Right kidney (tissue), 9 donors: ENCODE measurements at places on chromosomes 7 and 10.
A peak's percentile ranks its signal among the peaks of the same experiment; 100 is the strongest.

- no peak for DNase-seq
Measured at GRCh38 chr7:47271749-47272148, 310.2 kb downstream of the TNS3 start.

GRCh38 chr7:128841921-128842673 is 11.9 kb downstream of the FLNC start:
- no peak for DNase-seq

DNA sequence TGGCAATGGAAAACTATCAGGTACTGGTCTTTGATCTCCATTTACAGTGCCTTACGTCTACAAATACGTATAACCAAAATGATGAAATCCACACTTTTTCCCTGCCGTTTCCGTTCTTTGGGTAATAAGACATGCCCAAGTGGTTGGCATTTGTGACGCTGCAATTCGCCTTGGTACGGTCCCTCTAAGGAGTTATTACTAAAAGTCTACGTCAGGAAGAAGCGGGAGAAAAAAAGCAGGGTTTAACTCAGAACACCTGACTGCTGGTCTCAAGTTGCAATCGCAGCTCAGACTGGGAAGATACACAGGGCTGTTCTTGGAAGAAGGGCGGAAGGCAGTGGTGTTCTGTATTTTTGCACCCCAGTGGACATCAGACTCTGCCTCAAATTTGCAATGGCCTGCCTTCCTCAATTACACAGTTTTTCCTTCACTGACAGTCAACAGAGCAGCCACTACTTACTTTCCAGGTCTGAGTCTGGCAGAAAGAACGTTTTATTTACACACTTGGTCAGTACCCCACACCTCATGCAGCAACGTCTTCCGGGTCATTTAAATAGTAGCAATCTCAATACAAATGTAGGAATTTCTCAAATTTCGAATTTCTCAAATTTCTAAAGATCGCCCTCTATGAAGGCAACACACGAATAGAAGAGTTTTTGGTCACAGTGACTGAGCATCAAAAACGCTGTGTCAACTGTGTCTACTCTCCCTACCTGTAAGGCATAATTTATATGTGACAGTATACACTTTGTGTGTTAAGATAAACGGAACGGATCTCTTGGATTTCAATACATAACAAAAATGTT is 2.1 kb downstream of the BAIAP2L1 start:
- DNase-seq, result peak; percentile 32

GRCh38 chr7:129780257-129780973 is 168.9 kb downstream of the NRF1 start:
- DNase-seq, result peak; percentile 78

DNA sequence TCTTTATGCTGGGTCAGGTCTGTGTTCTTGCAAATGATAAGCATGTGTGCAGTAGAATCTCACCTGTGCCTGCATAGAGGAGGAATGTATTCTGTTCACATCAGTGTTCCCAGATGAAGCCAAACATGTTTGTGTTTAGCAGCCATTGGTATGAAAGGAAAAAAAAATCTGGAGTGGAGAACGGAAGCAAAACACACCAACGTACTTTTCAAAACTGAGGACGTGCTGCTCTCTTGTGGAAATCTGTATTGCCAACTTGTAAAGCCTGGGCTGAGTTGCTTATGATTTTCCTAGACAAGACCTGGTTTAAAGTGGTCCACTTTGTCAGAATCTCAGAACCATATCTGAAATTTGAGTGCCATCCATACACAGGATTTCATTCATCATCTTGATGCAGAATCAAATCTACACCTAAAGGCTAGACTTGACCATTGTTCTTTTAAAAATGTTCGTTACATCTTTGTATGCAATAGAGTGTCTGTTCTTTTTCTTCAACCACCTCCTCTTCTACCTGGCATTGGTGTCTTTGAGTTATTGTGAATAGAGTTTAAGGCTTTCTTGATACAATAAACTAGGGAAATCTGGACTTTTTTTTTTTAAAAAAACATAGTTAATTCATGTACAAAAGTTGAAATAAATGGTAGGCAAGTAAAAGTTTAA is 367.7 kb downstream of the PHF14 start:
- no peak for DNase-seq
